ENCODE measurements at places on chromosomes 4 and X. TPM values are rescaled to one million over a fixed set of nuclear protein-coding genes. Genes with fewer than 3 reads are reported as not detected.

CXCL11 gene
- not detected for total RNA-seq

MAGT1 gene
- total RNA-seq = 172 TPM

GNPDA2 gene
- 27.3 TPM for total RNA-seq

CT47B1 gene
- total RNA-seq = not detected

AMBN gene
- total RNA-seq = not detected

CLDN2 gene
- 0.14 TPM for total RNA-seq

MTNR1A gene
- 0.23 TPM for total RNA-seq

ASMT gene
- total RNA-seq = not detected

EGFL6 gene
- total RNA-seq = not detected

GPRIN3 gene
- total RNA-seq = 0.30 TPM

TKTL1 gene
- not detected for total RNA-seq

LAMP2 gene
- total RNA-seq = 230 TPM

All from smooth muscle cell of the umbilical artery (primary cell).